Fibroblast of lung (primary cell): ENCODE measurements at places on chromosomes 3 and 15. TPM values are rescaled to one million over a fixed set of nuclear protein-coding genes. Genes with fewer than 3 reads are reported as not detected.

SCAANT1 gene
- total RNA-seq, result 1.7 TPM in 1 of 2 replicates, not detected in the other

GNL3 gene
- 99.9 and 145 TPM in 2 replicates for total RNA-seq

PHLDB2 gene
- 43.4 and 47.9 TPM in 2 replicates for total RNA-seq

MBD4 gene
- total RNA-seq, result 35.2 and 35.5 TPM in 2 replicates

ISLR2 gene
- not detected in 2 replicates for total RNA-seq
